ENCODE measurements at places on chromosomes 12 and 14. TPM values are rescaled to one million over a fixed set of nuclear protein-coding genes. Genes with fewer than 3 reads are reported as not detected.

The A2M gene
- polyA plus RNA-seq: 34.2 TPM

The PLEKHG7 gene
- polyA plus RNA-seq: 0.23 TPM

DNA sequence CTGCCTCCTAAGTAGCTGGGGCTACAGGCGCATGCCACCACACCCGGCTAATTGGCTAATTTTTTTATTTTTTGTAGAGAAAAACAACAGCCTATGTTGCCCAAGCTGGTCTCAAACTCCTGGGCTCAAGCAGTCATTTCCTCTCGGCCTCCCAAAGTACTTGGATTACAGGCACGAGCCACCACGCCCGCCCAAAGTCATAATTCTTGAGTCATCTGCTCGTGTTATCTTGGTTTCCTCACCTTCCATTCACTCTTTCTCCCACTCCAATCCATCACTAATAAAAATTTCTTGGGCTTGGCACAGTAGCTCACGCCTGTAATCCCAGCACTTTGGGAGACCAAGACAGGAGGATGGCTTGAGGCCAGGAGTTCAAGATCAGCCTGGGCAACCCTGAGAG lies 32.0 kb downstream of the ITGA7 start:
- peak; percentile 48 for DNase-seq

The AHNAK2 gene
- polyA plus RNA-seq: 2.4 TPM

DNA sequence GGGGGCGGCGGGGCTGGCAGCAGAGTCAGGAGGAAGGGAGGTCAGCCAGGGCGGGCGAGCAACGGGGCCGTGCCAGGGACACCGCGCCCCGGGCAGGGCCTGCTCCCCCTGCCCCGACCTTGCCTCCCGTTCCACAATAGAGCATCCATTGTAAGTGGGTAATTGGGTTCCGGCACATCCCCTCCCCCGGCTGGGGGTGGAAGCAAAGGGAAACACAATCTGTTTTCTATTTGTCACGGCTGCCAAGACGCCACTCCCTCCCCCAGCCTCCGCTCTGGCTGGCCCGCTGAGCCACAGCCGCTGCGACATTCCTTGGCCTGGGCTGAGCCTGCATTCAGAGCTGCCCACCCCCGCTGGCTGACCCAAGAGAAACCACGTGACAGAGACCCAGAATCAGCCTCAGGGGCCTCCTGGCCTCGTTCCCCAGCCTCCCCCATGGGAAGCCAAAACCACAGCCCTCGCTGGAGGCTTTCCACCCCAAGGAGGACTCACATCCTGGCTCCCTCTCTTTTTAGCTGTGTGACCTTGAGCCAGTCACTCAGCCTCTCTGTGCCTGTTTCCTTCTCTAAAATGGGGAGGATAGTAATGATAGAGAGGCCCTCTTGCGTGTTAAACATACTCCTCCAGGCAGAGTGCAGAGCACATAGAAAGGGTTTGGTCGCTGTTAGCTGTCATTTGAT lies 117.6 kb downstream of the SCARB1 start:
- DNase-seq: peak; percentile 98

- no peak for DNase-seq
These were observed 3.2 kb downstream of the HSPB8 start for GRCh38 chr12:119181944-119182343.

GRCh38 chr12:33944703-33945437 lies 77.4 kb upstream of the ALG10 start:
- DNase-seq: no peak

DNA sequence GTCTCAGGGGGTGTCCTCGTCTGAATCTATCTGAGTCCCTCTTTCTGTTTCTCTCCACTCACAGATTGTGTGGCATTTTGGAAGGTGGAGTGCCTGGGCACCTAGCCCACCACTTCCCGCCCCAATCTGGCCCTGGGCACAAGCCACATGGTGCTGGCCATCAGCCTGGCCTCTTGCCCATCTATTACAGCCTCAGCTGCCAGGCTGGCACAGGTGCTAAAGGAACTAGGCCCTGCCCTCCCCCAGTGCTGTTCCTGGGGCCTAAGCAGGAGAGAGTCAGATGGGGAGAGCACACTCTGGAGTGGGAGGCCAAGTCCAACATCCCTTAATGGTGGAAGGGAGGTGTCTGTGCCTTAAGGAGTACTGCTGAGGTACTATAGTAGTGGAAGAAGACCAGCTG lies 8.3 kb upstream of the CALCOCO1 start:
- no peak for DNase-seq

- DNase-seq: no peak
These were observed 55.4 kb upstream of the FUT8 start for GRCh38 chr14:65357113-65357512.

The HPD gene
- polyA plus RNA-seq: not detected

The TAS2R13 gene
- 0.20 TPM for polyA plus RNA-seq

- no peak for DNase-seq
These were observed 42.7 kb downstream of the ATF7IP start for GRCh38 chr12:14408208-14408607.

All from sigmoid colon (tissue), 7 donors.